ENCODE measurements at places on chromosomes 16 and 17. TPM values are rescaled to one million over a fixed set of nuclear protein-coding genes. Genes with fewer than 3 reads are reported as not detected.

The ZNF646 gene
- 11.3 TPM for total RNA-seq

The ARHGAP44 gene
- 0.64 TPM for total RNA-seq

The CD300E gene
- total RNA-seq: under 0.01 TPM

The KIF2B gene
- total RNA-seq: not detected

The KRTAP4-1 gene
- not detected for total RNA-seq

The SCIMP gene
- total RNA-seq: under 0.01 TPM

The MRPS34 gene
- 93.1 TPM for total RNA-seq

The ETV4 gene
- 5.1 TPM for total RNA-seq

The BAIAP3 gene
- 0.24 TPM for total RNA-seq

The KRT20 gene
- not detected for total RNA-seq

The ITGA2B gene
- not detected for total RNA-seq

The SBK1 gene
- total RNA-seq: 0.48 TPM

The NOXO1 gene
- 1.2 TPM for total RNA-seq

The TUBB3 gene
- total RNA-seq: 7.0 TPM

The ASPHD1 gene
- total RNA-seq: 8.9 TPM

The SDR42E2 gene
- total RNA-seq: not detected

The MRC2 gene
- 54.7 TPM for total RNA-seq

The TM4SF5 gene
- total RNA-seq: not detected

The TSPAN10 gene
- total RNA-seq: 0.48 TPM

The TEKT1 gene
- total RNA-seq: not detected

The ARL5C gene
- not detected for total RNA-seq

The CCDC154 gene
- 0.43 TPM for total RNA-seq

The TBC1D26 gene
- total RNA-seq: not detected

The CDRT15L2 gene
- not detected for total RNA-seq

The SPNS2 gene
- 45.1 TPM for total RNA-seq

The TRPV3 gene
- total RNA-seq: 0.21 TPM

The CSH2 gene
- not detected for total RNA-seq

The TEKT5 gene
- total RNA-seq: 0.48 TPM

The SPAG9 gene
- 98.8 TPM for total RNA-seq

The SOX15 gene
- 59.9 TPM for total RNA-seq

The ATP2C2 gene
- total RNA-seq: 14.2 TPM

The DBNDD1 gene
- 7.5 TPM for total RNA-seq

The MT1A gene
- total RNA-seq: not detected

The ZC3H18 gene
- 6.0 TPM for total RNA-seq

The RGS11 gene
- not detected for total RNA-seq

The CETP gene
- total RNA-seq: not detected

The CTRL gene
- total RNA-seq: not detected

The ELOB gene
- 420 TPM for total RNA-seq

The KRT39 gene
- not detected for total RNA-seq

The EEF2K gene
- total RNA-seq: 13.7 TPM

The KRT25 gene
- total RNA-seq: not detected

The NOL3 gene
- 30.1 TPM for total RNA-seq

The ZFHX3 gene
- 3.1 TPM for total RNA-seq

The GH1 gene
- not detected for total RNA-seq

The GALK1 gene
- 43.9 TPM for total RNA-seq

The GAS2L2 gene
- total RNA-seq: 0.24 TPM

The KRTAP2-2 gene
- not detected for total RNA-seq

The ADCY7 gene
- total RNA-seq: 55.2 TPM

The NPIPA8 gene
- total RNA-seq: 0.48 TPM

The PITPNM3 gene
- total RNA-seq: 47.5 TPM

The PIK3R6 gene
- total RNA-seq: not detected

The SERPINF2 gene
- 2.2 TPM for total RNA-seq

The PRPSAP1 gene
- total RNA-seq: 47.7 TPM

The OR3A3 gene
- not detected for total RNA-seq

The PPP4C gene
- total RNA-seq: 146 TPM

The MPV17L gene
- 0.72 TPM for total RNA-seq

The CHST5 gene
- not detected for total RNA-seq

The USP36 gene
- 24.1 TPM for total RNA-seq

Data from tracheal epithelial cell (primary cell).